ENCODE measurements at places on chromosomes 2 and 18.

DNA sequence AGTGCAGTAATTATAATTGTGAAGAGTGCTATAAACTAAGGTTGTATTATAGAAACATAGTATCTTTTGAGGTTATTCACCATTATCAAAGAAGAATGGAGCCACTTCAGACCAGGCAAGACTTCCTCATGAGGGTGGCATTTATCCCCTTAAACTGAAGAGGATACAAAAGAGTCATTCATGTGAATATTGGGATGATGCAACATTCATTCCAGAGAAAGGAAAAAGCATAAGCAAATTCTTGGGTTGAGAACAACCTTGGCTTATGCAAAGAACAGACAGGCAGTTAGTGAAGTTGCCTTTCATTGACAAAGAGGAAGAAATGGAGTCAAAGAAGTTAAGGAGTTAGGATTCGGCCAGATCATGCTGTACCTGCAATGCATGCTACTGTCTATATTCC, 682.5 kb downstream of the MBD2 start:
- DNase-seq, result no peak

- no peak for DNase-seq
Measured at GRCh38 chr2:46540496-46541331, 61.3 kb downstream of the TMEM247 start.

GRCh38 chr2:209368406-209368805, 55.4 kb upstream of the MAP2 start:
- DNase-seq, result no peak

DNA sequence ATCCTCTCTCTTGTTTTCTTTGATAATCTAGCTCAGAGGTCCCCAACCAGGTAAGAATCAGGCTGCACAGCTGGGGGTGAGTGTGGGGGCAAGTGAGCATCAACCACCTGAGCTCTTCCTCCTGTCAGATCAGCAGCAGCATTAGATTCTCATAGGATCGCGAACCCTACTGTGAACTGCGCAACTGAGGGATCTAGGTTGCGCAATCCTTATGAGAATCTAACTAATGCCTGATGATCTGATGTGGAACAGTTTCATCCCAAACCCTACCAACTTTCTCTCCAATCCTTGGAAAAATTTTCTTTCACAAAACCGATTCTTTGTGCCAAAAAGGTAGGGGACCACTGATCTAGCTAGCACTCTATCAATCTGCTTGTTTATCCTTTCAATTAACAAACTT, 678.3 kb downstream of the CBLN2 start:
- no peak for DNase-seq

DNA sequence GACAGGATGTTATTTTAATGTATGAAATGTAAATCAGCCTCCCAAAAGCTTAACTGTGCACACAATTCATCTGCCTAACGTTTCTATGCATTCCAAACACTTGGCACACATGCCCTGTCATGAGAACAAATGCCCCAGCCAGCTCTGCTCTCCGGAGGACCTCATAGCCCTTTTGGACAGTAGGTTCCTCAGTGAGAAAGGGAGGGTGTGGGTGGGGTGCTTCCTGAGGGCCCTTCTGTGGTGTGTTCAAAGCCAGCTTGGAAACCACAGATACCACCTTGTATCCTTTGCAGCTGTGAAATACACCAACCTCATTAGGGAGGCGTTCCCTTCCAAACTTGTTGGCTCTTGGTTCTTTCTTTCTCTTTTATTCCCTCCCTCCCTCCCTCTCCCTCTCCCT, 102.2 kb upstream of the ASB18 start:
- no peak for DNase-seq

GRCh38 chr2:177254433-177255226, 9.9 kb downstream of the NFE2L2 start:
- DNase-seq, result no peak

- DNase-seq, result no peak
Measured at GRCh38 chr2:203671876-203672275, 34.6 kb upstream of the CD28 start.

GRCh38 chr2:172339371-172340010, 87.9 kb upstream of the ITGA6 start:
- DNase-seq, result no peak
